RWPE1 (cell line): ENCODE measurements at places on chromosomes 2 and 18.

DNA sequence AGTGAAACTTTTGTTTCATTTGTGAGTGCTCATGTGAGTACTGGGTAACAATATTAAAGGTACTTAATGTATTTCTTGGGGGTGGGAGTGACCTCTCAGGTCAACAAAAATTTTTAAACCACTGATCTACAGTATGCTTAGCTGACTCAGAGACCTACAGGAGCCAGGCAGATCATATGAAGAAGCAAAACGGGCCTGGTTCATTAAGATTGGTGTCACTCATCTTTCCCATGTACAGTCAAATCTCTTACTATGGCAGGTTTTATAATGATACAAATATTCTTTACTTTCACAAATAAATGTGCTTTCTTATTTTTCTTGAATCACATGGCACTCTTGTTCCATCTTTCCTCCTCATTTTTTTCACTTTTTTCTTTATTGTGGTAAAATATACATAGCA, 7.7 kb upstream of the TMSB10 start:
- DNase-seq = no peak

- DNase-seq = no peak
Measured at GRCh38 chr2:100924520-100925451, 77.3 kb upstream of the RPL31 start.

GRCh38 chr2:233965032-233965603, 47.9 kb downstream of the TRPM8 start:
- no peak for DNase-seq

GRCh38 chr2:118403658-118404451, 315.6 kb downstream of the INSIG2 start:
- peak; percentile 36 for DNase-seq

DNA sequence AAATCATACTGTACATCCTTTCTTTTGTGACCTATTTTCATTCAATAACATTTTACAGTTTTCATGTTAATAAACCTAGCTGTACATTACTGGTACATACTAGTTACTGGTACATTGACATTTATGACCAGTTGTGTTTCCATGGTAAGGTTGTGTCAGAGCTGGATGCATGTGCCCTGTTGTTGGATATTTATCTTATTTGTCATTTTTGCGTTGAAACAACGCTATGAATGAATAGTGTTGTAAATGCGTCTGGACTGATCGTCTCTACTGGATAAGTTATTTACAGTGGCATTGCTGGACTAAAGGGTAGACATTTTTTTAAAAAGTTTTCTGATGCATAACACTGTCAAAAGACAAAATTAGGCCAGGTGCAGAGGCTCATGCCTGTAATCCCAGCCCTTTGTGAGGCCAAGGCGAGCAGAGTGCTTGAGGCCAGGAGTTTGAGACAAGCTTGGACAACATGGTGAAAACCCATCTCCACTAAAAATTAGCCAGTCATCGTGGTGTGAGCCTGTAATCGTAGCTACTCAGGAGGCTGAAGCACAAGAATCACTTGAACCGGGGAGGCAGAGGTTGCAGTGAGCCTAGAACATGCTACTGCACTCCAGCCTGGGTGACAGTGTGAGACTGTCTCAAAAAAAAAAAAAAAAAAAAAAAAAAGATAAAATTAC, 40.2 kb downstream of the MCFD2 start:
- no peak for DNase-seq

- peak; percentile 16 for DNase-seq
Measured at GRCh38 chr18:56402872-56403516, 235.4 kb downstream of the TXNL1 start.

- peak; percentile 24 for DNase-seq
Measured at GRCh38 chr2:203681978-203682377, 24.5 kb upstream of the CD28 start.

DNA sequence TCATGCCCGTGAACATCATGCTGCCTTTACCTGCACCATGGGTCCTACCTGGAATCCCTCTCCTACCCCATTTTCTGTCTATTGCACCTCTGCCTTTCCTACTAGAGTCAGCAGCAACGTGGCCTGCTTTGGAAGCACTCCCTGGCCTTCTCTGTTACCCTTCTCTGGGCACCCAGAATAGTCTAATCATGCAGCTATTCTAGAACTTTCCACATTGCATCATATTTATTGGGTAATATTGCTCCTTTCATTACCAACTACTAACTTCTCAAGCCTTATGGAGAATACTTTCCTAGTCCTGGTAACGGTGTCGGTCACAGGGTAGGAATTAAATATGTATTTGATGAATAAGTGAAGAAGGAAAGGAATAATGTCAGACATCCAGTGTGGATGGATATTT, 33.3 kb upstream of the CREG2 start:
- no peak for DNase-seq

GRCh38 chr2:2842466-2842865, 511.4 kb upstream of the MYT1L start:
- DNase-seq = no peak

DNA sequence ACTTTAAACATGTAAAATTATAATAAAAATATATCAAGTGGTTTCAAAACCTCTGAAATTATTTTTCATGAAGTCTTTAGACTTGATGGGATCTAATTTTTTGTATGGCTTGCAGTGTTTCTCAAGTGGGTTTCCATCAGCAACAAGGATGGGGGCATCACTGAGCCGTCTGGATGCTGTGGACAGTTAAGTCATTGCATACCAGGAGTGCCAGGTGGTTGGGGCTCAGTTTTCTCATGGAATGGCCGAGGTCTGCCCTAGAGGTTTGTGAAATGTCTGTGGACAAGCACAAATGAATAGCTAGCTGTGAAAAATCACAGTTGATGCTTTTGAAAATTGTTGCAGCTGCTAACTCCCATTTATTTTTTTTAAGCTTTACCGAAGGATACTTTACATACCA, 1.7 kb downstream of the PRELID3A start:
- DNase-seq = no peak

- DNase-seq = no peak
Measured at GRCh38 chr18:9756933-9757470, 48.9 kb downstream of the RAB31 start.

- DNase-seq = no peak
Measured at GRCh38 chr2:241218131-241219029, 29.9 kb downstream of the ANO7 start.

DNA sequence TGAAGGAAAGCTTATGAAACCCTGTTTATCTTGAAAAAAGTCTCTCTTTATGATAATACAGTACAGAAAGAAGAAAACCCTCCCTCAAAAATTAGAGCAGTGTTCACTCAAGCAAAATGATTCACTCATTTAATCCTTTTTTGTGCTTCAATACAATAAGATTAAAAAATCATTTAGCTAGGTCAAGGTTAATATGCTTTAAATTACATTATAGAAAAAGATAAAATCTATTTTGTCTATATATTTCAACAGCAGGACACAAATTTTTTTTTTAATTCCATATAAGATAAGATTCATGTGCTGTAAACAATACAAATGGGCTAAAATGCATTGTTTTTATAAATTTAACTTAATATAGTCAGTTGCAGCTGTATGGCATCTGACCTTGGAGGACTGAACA, 176.9 kb downstream of the KCNE4 start:
- DNase-seq = no peak

- DNase-seq = no peak
Measured at GRCh38 chr2:88170472-88170892, 336 bp downstream of the THNSL2 start.

DNA sequence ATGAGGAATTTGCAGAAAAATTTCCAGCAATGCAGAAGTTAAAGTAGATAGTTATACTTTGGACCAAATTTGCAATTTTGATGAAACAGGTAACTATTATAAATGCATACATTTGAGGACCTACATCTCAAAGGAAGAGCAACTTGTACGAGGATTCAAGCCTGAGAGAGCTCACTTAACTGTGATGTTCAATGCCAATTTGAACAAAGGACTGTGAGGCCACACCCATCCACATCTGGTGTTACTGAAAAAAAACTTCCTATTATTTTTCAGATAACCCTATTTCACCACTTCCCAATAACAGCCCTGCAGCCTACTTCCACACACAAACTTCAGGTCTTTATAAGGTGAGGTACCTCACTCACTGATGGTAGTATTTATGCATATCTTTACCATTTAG, 203.5 kb upstream of the NABP1 start:
- DNase-seq = no peak

DNA sequence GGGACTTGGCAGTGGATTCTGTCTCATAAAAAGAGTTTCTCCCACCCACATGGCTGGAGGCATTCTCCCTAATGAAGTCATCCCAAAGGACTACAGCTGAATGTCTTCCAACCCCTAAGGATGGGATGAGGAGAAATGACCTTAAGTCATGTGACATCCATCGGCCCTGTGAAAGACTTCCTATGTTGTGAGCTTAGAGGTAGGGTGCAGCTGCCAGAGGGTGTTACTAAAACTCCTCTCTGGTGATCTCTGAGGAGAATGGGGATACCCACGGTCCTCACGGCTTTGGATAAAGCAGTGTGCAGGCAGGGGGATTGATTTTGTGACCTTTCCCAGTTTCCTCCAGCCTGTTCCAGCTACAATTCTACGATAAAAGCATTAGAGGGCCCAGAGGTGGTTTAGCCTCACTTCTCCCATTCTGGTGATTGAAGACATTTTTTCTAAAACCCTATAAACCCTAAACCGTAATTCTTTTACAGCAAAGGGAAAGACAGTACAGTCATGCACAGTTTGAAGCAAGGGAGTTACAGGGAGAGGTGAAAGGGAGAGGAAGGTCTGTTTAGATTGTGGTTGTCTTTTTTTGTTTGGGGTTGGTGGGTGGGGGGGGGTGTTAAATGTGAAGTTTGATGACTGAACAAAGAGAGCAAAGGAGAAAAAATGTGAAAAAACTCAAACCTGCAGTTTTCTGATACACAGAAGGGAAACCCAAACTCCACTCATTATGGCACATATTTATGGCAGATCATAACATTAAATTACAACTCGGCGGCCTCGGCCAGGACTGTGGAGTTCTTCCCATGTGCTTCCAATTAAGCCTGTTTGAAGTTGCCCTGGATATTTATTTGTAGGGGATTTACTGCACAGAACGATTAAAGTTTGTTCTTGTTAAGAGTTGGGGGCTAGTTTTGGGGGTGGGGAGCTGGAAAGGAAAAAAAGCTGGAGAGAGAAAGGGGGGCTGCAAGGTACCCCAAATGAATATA, 26.6 kb upstream of the SLC14A2 start:
- no peak for DNase-seq

GRCh38 chr2:32946314-32947075, at the start of gene LTBP1:
Gene LTBP1 (plus strand): TSS chr2:32946953. CDS start chr2:32947325, 372 bp downstream.
- DNase-seq = peak; percentile 70

DNA sequence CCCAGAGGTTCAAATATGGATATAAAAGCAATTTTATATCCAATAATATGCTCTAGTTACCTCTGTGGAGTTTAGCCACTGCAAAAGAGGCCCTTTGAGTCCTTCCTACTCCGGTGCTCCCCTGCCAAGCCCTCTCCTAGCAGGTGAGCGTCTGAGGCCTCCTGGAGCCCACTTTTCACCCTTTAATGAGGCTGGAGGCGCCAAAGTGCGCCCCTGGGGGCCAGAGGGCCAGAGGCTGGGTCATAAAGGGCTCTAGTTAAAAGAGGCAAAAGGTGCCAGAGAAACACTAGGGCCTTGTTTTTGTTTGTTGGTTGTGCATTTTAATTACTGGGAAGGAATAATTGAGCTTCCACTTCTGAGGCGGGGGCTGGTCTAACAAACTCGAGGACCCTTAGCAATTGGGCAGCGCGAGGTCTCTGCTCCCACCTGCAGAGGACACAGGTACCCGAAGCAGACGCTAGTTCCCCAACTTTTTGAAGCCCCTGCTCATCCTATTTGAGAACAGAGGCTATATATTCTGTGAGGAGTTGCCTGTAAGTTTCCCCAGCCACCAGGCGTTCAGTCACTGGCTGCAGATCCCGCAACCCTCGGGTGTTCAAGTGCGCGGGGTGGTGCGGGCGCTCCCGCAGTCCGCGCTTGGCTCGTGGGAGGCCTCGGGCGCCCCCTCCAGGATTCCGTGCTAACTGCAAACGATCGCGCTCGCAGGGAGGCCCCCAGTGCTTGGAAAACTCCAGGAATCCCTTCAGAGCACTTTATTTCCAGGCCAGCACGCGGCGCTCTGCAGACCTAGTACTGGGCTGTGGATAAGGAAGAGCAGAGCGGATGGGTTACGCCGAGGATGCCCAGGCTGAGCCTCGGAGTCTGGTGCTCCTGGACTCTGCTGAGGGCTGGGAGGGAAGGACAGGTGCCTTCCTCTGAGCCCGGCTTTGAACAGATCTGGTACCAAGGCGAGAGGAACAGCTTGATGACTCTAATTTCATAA, 14.1 kb downstream of the MSGN1 start:
- DNase-seq = peak; percentile 63

DNA sequence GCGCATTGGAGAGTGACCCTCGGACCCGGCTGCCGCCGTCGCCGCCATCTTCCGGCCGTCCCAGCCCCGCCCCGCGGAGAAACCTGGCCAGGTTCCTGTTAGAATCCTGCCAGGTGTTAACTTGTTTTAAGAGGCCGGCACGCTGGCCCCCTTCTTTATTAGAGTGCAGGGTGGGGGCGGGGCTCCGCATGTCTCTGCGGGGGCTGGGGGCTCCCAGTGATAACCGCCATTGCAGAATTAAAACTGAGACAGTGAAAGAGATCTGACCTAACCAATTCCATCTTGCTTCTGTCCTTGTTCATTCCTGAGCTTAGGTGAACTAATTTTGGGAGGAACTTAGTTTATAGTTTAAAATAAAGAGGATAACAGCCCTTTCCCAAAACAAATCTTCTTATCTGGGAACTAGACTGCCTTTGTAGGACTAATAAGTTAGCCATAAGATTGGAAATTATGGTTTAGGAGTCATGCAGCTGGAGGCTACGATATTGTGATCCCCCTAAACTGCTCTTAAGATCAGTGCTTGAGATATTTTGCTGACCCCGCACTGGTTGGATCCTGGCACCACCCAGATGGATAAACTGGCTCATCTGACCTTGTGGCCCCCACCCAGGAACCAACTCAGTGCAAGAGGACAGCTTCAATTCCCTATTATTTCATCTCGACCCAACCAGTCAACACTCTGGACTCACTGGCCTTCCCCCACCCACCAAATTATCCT, 543 bp upstream of the STARD7 start:
- DNase-seq = no peak

DNA sequence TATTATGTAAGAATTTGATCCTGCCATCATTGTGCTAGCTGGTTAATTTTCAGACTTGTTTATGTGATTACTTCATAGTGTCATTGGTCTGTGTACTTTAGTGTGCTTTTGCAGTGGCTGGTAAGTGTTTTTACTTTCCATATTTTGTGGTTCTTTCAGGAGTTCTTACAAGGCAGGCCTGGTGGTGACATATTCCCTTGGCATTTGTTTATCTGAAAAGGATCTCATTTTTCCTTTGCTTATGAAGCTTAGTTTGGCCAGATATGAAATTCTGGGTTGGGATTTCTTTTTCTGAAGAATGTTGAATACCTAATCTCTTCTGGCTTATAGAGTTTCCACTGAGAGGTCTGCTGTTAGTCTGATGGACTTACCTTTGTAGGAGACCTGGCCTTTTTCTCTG, 72.8 kb upstream of the MC4R start:
- no peak for DNase-seq

DNA sequence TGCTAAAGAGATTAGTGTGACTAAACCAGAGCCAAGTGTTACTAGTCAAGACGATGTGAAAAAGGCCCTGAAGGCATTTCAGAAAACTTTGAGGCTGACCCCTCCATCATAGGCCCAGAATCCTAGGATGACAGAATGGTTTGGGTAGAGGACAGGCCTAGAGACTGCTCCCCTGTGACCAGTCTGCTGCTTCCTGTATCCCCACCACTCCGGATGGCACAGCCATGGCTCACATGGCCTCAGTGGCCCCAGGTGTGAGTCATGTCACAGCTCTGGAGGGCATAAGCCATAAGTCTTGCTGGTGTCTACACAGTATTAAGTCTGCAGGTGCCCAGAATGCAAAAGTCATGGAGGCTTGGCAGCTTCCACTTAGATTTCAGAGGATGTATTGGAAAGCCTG, 12.4 kb upstream of the STAT1 start:
- no peak for DNase-seq
